ENCODE measurements at places on chromosomes 5 and 9.
A peak's percentile ranks its signal among the peaks of the same experiment; 100 is the strongest.

- no peak for DNase-seq
Observed at GRCh38 chr5:139705191-139705590, 57.0 kb downstream of the CXXC5 start.

GRCh38 chr5:151686674-151687407, at the start of gene SPARC:
Gene SPARC (minus strand): TSS chr5:151686915. CDS start chr5:151676188, 10,727 bp downstream.
- DNase-seq: no peak

DNA sequence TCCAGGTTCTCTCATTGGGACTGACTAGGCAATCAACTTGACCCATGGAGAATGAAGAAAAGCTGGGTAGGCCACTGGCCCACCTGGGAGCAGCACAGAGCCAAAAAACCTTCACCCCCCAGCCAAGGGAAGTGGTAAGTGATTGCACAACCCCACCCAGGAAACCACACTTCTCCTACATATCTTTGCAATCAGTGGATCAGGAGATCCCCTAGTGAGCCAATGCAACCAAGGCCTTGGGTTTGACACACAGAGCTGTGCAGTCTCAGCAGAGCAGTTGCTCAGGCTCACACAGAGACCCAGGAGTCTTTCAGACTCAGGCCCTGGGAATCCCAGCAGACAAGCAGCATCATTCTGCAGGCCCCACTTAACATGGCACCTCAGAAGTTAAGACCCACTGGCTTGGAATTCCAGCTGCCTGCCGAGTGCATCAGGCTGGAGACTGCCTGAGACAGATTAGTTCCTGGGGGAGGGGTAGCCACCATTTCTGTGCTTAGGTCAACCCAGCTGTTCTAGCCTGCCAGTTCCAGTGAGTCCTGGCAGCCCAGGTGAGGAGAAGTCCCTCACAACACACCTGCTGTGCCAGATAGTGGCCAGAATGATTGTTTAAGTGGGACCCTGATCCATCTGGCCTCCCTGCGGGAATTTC, 136.4 kb downstream of the SAXO1 start:
- no peak for DNase-seq

GRCh38 chr9:76873821-76874220, 32.1 kb downstream of the PRUNE2 start:
- no peak for DNase-seq

DNA sequence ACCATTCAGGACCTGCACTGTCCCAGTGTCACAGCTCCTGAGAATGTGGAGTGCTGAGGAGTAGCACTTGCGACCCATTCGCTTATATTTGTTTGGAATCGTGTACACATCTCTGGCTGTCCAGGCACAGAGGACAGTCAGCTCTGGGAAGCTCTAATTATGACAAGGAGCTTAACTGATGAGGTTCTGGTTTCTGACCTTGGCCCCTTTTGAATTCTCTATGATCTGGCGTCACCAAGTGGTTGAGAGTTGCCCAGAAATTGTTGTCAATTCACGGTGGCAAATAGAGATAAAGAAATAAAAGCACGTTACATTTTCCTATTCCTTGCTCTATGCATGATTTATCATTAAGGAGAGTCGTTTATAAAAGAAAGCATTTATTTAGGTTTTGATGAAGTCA, 34.9 kb upstream of the LECT2 start:
- no peak for DNase-seq

- no peak for DNase-seq
Observed at GRCh38 chr9:114836769-114837168, 30.9 kb upstream of the TNFSF15 start.

GRCh38 chr9:131289301-131290035, at the start of gene PLPP7:
Gene PLPP7 (plus strand): TSS chr9:131289723. CDS start chr9:131289998, 275 bp downstream.
- no peak for DNase-seq

DNA sequence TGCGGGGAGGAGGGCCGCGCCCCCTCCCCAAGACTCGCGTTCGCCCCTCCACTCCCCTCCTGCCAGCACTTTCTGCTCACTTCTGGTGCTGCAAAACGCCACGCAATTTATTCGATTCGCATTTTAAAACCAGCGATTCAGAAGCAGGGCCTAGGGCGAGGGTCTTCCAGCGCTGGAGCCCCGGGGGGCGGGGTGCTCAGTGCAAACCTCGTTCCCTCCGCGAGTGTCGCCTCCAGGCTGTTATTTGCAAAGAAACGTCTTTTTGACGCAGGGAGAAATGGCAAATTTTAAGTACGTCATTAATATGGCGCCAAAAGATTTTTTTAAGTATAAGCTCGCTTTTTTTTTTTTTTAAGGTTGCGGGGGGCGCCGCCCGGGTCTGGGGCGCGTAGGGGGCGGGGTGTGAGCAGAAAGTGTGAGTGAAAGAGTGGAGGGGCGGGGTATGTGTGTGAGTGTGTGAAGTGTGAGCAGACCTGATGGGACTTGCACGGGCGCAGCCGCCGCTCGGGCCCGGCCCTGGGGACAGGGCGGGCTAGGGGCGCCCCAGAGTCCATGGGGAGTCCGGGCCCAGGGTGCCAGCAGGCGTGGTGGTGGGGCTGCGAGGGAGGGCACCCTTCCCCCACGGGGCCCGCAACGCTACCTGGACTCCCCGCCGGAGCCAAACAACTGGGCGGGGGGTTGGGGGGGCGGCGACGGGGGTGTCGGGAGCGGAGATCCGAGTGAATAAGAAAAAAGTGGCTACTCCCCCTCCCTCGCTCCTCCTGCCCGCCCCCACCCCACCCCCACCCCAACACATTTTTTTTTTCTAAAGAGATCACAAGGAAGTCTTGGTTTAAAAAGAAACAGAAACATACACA, at the start of gene JADE2:
TSS of gene JADE2 (plus strand) at position 845 of the 857 bp plus-strand sequence. CDS start 10,188 bp downstream, outside the sequence.
- peak; percentile 91 for DNase-seq

GRCh38 chr9:97980918-97981845, 2.0 kb upstream of the ANP32B start:
- DNase-seq: no peak

DNA sequence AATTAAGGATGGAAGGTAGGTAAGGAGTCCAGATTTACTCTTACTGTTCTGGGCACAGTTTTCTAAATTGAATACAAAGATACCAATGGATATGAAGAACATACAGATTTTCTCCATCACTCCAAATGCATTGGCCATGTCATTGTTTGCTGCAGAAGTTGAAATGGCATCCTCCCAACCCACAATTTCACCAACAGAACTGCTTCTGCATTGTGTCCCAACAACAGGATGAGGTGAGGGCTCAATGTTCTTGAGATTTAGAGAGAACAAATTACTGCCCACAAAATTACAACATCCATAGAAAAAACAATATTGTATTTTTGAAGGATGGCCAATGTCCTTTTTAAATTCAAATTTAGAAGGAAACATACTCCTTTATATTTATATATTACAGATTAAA, 88.9 kb downstream of the NUDT12 start:
- no peak for DNase-seq

GRCh38 chr9:123048748-123049147, 15.3 kb downstream of the GPR21 start:
- DNase-seq: no peak

DNA sequence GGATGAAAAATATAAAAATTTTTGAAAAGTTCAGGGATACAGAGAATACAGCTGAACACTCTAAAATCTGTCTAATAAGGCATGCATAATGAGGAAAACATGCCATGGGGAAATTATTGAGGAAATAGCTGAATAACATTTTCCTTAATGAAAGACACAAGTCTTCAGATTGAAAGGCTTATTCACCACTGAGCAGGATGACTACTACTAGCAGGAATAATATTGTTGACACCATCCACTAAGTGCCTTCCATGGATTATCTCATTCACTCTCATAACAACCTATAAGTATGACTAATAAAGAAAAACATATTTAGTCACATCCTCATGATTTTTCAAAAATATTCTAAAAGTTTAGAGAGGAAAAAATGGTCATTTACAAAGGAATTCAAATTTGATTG, 96.7 kb upstream of the FER start:
- DNase-seq: no peak

DNA sequence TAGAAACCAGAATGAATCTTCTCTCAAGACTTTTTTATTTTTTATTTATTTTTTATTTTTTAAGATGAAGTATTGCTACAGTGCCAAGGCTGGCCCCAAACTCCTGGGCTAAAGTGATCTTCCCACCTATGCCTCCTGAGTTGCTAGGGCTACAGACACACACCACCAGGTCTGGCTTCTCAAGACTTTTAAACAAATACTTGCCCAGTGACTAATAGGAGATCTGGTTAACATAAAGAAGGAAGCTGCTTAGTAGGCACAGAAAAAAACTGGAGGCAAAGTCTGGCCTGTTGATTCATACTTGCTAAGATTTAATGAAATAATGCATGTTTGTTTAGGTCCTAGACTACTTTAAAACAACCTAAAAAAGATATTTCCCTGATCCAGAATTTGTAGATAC, 43.8 kb downstream of the SLC38A9 start:
- DNase-seq: no peak

- no peak for DNase-seq
Observed at GRCh38 chr5:103590221-103590620, 27.6 kb upstream of the NUDT12 start.

DNA sequence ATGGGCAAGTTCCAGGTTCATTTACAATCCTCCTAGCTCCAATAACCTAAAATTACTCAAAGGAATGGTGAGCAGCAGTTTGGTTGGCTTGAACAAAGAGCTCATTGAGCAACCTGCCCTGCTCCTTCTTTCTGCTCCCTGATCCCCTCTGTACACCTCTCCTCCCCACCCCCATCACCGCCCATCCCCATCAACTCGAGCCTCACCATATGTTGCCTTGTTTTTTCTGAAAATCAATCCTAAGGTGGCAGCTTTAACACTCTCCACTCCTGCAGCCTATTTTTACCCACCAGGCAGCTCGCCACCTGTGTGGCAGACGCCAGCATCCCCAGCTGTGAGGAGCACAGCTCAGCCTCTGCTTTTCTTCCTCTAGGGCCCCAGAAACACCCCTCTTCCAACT, 533.4 kb upstream of the BRINP1 start:
- no peak for DNase-seq

- DNase-seq: no peak
Observed at GRCh38 chr5:111743988-111744387, 13.0 kb downstream of the NREP start.

DNA sequence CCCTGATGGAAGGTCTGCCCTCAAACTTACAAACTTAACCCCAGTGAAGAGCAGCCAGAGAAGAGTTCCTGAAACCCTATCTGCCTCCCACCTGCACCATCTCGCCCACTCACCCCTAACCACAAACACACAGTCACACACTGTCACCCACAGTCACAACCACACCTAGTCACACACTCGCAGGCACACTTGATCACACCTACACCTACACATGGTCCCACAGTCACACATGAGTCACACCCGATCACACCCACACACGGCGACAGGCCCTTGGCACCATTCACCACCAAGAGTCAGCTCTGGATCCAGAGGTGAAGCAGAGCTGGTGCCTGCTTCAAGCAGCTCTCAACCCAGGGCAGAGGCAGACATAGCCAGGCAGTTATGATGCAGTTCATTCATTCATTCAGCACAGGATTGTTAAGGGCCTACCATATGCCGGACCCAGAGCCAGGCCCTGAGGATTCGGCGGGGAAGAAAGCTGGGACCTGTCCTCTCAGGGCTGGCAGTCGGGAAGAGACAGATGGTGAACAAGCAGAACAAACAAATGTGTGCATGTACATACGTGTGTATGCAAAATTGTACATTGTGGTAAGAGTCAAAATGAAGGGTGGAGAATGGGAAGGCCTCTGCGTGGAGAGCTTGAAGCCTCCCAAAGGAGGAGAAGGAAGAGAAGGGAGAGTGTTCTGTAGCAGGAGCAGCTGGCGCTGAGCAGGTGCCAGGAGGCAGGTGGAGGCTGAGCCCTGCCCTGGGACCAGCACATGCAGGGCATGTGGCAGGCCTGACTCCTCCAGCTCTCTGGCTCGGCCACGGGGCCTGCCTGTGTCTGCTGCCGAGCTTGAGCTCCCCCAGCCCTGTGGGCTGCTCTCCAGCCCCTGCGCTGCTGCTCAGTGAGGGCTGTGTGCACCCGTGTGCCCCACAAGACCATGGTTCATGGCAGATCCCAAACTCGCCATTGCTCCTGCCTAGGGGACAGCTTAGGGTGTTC, 6.4 kb downstream of the TSPAN17 start:
- DNase-seq: peak; percentile 37

DNA sequence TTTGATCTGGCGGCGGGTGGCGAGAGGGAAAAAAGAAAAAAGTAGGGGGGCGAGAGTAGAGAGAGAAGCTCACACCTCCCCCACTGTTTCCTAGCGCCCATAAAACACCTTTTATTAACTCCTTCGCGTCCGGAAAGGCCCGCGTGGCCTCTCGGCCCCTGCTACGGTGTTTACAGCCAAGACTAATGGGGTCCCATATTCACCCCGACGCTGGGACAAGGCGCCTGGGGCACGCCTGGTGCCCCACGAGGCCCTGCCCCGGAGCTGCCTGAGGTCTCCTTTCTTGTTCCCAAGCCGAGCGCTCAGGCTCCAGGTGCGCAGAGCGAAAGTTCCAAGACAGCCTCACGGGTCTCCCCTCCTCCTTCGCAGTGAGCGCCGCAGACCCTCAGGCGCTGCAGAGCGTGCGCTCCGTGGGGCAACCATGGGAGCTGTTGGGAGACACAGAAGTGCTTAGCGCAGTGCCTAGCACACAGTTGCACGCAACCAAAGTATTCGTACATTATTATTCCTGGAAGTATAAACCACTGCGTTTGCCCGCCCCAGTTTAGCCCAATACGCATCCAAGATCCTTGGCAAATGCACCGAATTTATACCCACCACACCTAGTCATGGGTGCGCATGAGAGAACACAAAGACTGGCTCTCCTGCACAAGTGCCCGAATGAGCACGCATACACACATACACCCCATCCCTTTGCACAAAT, 4.3 kb downstream of the HAND1 start:
- DNase-seq: no peak

DNA sequence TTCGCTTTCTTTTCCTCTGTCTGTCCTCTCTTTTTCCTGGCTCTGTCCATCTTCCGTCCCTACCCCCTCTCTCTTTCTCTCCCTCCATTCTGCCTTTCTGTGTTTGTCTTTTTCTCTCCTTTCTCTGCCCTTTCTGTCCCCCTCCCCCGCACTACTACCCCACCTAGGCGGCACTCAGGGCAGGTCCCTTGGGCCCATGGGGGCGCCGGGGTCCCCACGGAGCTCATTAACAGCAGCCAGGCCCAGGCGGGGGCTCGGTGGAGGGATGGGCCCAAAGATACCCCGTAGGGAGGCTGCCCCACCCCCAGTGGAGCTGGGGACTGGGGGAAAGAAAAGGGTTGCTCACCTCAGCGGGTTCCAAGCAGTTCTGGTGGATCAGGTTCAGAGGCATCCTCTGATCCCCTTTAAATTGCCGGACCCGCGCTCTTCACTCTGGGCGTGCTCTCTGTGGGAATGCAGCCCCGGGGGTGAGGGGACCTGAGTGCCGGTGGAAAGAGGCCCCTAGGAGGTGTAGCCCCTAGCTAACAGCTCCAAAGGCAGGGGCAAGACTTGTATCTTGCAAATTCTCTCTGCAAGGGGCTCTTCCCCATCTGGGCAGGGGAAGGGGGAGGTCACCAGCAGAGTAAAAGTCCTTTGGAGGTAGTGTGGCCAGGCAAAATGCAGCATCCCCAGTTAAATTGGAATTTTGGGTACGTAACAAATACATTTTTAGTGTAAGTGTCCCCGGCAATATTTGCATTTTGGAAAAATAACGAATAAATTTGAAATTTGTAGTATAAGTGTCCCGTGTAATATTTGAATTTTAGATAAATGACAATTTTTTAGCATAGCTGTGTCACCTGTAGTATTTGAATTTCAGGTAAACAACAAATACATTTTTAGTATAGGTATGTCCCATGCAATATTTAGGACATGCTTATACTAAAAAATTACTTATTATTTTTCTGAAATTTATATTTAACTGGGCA, 7.4 kb downstream of the LHX2 start:
- DNase-seq: no peak
